CD4-positive, alpha-beta T cell treated with Interleukin-1 beta for 1 hour (primary cell): ENCODE measurements at places on chromosomes 2 and 18.

GRCh38 chr2:56271275-56271674 is 87.5 kb downstream of the CCDC85A start:
- DNase-seq, result no peak

DNA sequence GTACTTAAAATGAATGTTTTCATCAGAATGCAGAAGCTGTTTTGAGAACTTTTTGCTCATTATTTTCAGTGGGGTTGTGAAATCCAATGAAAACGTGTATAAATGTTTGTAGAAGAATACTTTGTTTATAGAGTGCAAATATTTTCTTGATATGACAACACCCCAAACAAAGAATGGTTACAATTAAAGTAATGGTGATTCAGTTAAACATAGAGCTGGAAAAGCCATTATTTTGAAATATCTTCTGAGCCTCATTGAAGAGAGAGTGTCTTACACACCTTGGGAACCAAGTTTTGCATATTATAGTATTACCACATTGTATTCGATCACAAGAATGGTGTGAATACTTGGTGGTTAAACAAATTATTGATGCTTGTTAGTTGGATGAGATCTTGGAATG is 48.7 kb downstream of the SPTBN1 start:
- no peak for DNase-seq

DNA sequence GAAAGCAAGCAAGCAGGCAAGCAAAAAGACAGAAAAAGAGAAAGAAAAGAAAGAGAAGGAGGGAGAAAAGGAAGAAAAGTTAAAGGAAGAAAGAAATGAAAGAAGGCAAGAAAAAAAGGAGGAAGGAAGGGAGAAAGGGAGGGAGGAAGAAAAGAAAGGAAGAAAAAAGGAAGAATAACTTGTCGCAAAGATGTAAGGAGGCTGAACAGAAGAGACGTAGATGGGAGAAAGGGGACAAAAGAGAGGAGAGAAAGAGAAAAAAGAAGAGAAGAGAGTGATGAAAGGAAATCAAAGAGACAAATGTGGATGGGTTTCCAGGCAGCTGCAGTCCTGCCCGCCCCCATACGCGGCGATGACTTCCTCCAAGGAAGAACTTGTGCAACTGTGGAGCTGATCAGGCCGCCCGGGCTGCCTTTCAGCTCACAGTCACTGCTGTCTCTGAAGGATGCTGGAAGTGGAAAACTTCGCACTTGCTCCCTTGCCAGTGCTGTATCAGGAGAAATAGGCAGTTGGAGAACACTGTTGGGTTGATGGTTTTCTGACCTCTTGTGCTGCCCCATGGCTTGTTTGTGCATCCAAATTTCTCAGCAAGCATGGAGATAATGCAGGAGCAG is 52.9 kb downstream of the TRIB2 start:
- no peak for DNase-seq

- DNase-seq, result no peak
Observed at GRCh38 chr2:217655651-217656050, 347.1 kb downstream of the TNS1 start.

DNA sequence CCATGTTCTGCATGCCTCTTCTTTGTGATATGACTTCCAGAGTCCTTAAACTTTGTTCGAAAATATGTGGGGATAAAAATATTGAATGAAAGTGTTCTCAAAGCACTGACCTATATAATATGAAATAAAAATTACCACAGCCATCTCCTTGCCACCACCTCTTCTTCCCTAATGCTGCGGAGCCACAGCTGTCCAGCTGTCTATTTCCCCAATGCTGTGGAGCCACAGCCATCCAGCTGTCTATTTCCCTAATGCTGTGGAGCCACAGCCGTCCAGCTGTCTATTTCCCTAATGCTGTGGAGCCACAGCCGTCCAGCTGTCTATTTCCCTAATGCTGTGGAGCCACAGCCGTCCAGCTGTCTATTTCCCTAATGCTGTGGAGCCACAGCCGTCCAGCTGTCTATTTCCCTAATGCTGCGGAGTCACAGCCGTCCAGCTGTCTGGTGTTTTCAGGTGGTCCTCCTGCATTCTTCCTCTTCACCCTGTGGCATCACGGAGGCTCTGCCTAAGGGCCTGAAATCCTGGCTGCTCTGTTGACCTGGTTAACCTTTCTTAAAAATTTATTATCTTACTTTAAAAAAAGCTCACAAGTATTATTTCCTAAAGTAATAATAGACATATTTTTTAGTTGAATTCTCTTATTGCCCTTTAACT is 266.1 kb upstream of the MEX3C start:
- no peak for DNase-seq

GRCh38 chr2:187982668-187983067 is 309.0 kb upstream of the GULP1 start:
- no peak for DNase-seq

DNA sequence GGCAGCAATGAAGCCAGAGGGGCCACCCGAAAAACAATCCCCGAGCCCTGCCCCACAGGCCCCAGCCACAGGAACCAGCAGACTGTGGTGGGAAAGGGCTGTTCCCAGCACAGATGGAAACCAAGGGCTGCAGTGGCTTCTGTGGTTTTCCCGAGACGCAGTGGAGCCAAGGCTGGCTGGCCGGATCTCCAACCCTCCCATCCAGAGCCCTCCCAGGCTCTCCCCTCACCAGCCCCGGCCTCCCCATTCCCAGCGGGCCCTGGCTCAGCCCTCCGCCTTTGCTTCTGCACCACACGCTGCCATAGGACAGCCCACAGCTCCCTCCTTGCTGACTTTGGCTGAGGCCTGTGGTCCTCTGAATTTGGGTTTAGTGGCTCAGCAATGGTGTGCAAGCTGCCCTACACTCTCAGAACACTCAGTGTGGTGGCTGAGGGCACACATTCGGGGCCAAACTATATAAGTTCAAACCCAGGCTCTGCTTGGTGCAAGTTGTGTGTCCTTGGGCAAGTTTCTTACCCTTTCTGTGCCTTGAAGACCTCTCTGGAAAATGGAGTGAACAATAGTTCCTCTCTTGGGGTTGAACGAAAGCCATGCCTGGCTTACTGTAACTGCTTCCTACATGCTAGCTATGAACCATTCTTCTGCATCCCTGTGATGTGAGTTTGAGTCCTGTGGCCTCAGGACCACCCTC is 200.1 kb downstream of the SMAD7 start:
- DNase-seq, result no peak

DNA sequence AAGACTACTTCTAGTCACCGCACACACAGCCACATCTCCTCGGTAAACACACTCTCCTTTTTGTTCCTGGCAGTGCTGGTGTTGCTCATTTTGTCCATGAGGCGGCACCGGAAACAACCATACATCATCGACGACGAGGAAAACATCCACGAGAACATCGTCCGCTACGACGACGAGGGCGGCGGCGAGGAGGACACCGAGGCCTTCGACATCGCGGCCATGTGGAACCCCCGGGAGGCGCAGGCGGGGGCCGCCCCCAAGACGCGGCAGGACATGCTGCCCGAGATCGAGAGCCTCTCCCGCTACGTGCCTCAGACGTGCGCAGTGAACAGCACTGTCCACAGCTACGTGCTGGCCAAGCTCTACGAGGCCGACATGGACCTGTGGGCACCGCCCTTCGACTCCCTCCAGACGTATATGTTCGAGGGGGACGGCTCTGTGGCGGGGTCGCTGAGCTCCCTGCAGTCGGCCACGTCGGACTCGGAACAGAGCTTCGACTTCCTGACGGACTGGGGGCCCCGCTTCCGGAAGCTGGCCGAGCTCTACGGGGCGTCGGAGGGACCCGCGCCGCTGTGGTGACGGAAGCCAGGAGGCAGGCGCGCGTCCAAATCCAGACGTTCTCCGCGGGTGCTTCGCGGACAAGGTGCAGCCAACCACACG is 221.0 kb downstream of the CDH20 start:
- peak; percentile 53 for DNase-seq

DNA sequence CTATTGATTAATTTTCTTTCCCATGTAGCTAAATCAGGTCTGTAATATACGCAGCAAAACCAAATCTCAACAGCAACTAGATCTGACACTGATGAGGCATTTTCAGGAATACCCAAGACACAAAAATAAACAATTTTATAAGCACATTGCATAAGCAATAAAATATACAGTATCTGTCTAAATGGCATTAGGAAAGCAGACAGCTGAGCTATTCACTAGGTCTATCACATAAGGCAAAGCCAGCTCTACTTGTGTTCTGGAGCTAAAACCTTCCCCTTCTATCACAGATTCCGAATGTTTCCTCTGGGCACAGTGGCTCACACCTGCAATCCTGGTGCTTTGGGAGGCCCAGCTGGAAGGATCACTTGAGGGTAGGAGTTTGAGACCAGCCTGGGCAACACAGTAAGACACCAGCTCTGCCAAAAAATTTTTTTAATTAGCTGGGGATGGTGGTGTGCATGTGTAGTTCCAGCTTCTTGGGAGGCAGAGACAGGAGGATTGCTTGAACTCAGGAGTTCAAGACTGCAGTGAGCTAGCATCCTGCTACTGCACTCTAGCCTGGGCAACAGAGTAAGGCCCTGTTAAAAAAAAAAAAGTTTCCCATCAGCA is 21.1 kb downstream of the PTPN2 start:
- DNase-seq, result no peak

DNA sequence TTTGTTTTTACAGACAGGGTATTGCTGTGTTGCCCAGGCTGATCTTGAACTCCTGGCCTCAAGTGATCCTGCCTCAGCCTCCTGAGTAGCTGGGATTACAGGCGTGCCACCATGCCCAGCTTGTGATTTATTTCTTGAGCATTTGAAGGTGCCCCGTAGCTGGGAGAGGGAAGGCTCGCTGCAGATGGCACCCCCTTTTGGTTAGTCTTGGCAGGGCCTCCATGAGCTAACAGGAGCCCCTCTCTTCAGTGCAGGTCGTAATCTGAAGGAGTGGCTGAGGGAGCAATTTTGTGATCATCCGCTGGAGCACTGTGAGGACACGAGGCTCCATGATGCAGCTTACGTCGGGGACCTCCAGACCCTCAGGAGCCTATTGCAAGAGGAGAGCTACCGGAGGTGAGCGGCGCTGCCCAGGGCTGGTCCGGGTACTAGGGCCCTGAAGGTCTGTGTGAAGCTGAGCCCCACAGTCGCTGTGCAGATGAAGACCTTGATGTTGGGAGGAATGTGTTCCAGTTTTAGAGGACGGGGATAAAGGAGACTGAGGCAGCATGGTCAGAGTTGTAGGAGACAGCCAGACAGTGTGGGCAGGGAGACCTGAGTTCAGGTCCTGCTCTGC is 6.7 kb downstream of the ASB1 start:
- no peak for DNase-seq

DNA sequence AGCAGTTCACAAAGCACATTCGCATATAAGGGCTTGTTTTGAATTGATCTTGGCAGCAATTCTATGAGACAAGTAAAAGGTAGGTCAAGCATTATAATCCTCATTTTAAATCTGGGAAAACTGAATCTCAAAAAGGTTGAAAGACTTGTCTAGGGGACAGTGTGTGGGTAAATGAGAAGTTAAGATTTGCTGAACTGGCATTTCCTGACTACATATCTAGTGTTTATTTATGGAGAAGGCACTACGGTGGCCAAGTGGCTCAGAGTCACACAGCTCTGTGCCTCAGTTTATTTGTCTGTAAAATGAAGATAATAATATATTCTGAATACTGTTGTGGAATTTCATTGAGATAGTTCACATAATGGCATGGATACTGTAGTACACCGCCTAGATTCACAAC is 16.3 kb upstream of the IL1RN start:
- no peak for DNase-seq

DNA sequence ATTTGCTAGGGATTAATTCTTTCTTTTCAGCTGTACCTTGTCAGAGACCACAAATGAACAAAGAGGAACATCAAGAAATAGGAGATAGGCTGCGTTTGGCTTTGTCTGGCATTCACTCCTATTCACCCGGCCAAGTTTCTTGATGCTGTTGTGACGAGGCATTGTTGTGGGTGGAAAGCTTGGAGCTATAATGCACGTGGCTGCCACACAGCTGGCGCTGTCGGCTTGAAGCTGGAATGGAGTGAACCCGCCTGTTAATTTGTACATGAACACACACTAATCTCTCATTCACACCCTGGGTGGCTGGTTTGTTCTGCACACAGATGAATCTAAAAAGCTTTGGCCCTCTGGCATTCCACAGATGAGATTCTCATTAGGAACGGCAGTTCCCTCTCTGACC is 274.9 kb upstream of the GYPC start:
- no peak for DNase-seq
